SJSA1 (cell line): ENCODE measurements at places on chromosomes 1 and 21. TPM values are rescaled to one million over a fixed set of nuclear protein-coding genes. Genes with fewer than 3 reads are reported as not detected.

Gene RCSD1
- 1.3 and 2.3 TPM in 2 replicates for total RNA-seq

Gene PKP1
- total RNA-seq: not detected in 2 replicates

Gene WNT3A
- total RNA-seq: not detected in 2 replicates

Gene MRPL24
- total RNA-seq: 70.0 and 126 TPM in 2 replicates

Gene PPIAL4G
- total RNA-seq: not detected in 2 replicates

Gene ACTN2
- not detected in 2 replicates for total RNA-seq

Gene DMRTA2
- 15.0 and 16.3 TPM in 2 replicates for total RNA-seq

Gene LCA5L
- 1.0 TPM in 1 of 2 replicates, not detected in the other for total RNA-seq

Gene NSL1
- 47.9 and 83.3 TPM in 2 replicates for total RNA-seq

Gene GNG4
- total RNA-seq: 2.3 and 4.2 TPM in 2 replicates

Gene SETDB1
- 21.0 and 30.6 TPM in 2 replicates for total RNA-seq

Gene TRAF3IP3
- not detected in 2 replicates for total RNA-seq

Gene MROH9
- not detected in 2 replicates for total RNA-seq

GRCh38 chr21:39863111-39863510 lies 4.1 kb upstream of the PCP4 start:
- H3K4me1 ChIP-seq: no peaks in the 10 kb centered on the region
- no peaks in the 10 kb centered on the region for H3K36me3 ChIP-seq
- no peak overlapping the region for H3K27ac ChIP-seq
- H3K27me3 ChIP-seq: no peaks in the 10 kb centered on the region
- DNase-seq: no peak

DNA sequence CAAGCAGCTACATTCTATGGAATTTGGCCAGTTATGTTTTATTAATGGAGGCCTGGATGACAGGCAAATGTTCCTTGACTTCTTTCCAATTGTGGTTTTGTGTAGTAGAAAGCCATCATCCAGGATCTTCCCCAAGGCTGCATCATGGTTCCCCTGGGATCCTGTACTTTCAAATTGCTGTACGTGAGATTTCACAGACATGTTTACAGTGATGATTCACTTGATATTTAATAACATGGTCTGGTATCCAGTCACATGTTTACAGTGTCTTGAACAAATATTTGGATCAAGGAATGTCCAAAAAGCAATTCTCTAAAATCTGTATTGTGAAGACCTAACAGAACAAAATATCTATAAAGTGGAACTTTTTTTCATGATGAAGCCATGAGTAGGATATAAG lies 68.3 kb upstream of the ST6GALNAC3 start:
- no peaks in the 10 kb centered on the region for H3K27me3 ChIP-seq
- no peaks in the 10 kb centered on the region for H3K36me3 ChIP-seq
- H3K4me3 ChIP-seq: no peak overlapping the region
- DNase-seq: no peak

GRCh38 chr21:15171546-15171945 lies 106.7 kb upstream of the NRIP1 start:
- DNase-seq: no peak
- no peaks in the 10 kb centered on the region for H3K36me3 ChIP-seq
- no peak overlapping the region for H3K4me3 ChIP-seq
- no peaks in the 10 kb centered on the region for H3K4me1 ChIP-seq
- no peaks in the 10 kb centered on the region for H3K27me3 ChIP-seq

- DNase-seq: no peak
- H3K27me3 ChIP-seq: no peaks in the 10 kb centered on the region
- H3K4me3 ChIP-seq: no peak overlapping the region
- peaks cover 19% of the 10 kb centered on the region for H3K36me3 ChIP-seq
- peaks cover 62% of the 10 kb centered on the region for H3K4me1 ChIP-seq
- H3K27ac ChIP-seq: peak overlapping the region; percentile 83
Observed at GRCh38 chr1:37472281-37472680, 2.1 kb upstream of the ZC3H12A start.

GRCh38 chr1:101026430-101026788 lies 825 bp upstream of the DPH5 start:
- H3K27ac ChIP-seq: peak overlapping the region; percentile 40
- H3K4me1 ChIP-seq: peaks cover 9% of the 10 kb centered on the region
- no peak for DNase-seq
- H3K4me3 ChIP-seq: peak overlapping the region; percentile 57
- 0 out of 2 replicates have a peak, but pooled peaks cover 7% of the 10 kb centered on the region for H3K36me3 ChIP-seq

- no peaks in the 10 kb centered on the region for H3K36me3 ChIP-seq
- no peaks in the 10 kb centered on the region for H3K27me3 ChIP-seq
- no peak for DNase-seq
- peaks cover 17% of the 10 kb centered on the region for H3K4me1 ChIP-seq
- peak overlapping the region; percentile 67 for H3K27ac ChIP-seq
Observed at GRCh38 chr1:198444792-198445191, 95.7 kb downstream of the ATP6V1G3 start.

- peak overlapping the region; percentile 71 for H3K27ac ChIP-seq
- peak overlapping the region; percentile 73 for H3K4me3 ChIP-seq
- peaks cover 32% of the 10 kb centered on the region for H3K36me3 ChIP-seq
- H3K27me3 ChIP-seq: no peaks in the 10 kb centered on the region
- DNase-seq: no peak
Observed at GRCh38 chr21:29072873-29073221, 601 bp downstream of the CCT8 start.

- H3K36me3 ChIP-seq: no peaks in the 10 kb centered on the region
- H3K4me3 ChIP-seq: no peak overlapping the region
- DNase-seq: peak; percentile 15
- 0 out of 2 replicates have a peak overlapping the region, but pooled peaks have one; percentile 6 for H3K27ac ChIP-seq
- H3K27me3 ChIP-seq: no peaks in the 10 kb centered on the region
- H3K4me1 ChIP-seq: peaks cover 9% of the 10 kb centered on the region
Observed at GRCh38 chr1:162956922-162957321, 95.9 kb upstream of the CCDC190 start.

GRCh38 chr1:225838793-225839192 lies 28.9 kb downstream of the EPHX1 start:
- H3K27ac ChIP-seq: no peak overlapping the region
- peaks cover 44% of the 10 kb centered on the region for H3K36me3 ChIP-seq
- no peak for DNase-seq
- no peak overlapping the region for H3K4me3 ChIP-seq

GRCh38 chr1:214154596-214155292 lies 126.2 kb upstream of the SMYD2 start:
- no peak for DNase-seq
- peaks cover 11% of the 10 kb centered on the region; the same call in 1 of the 2 replicates for H3K27me3 ChIP-seq
- no peaks in the 10 kb centered on the region for H3K36me3 ChIP-seq
- no peak overlapping the region for H3K27ac ChIP-seq

GRCh38 chr1:94843430-94843829 lies 23.3 kb downstream of the SLC44A3 start:
- no peaks in the 10 kb centered on the region for H3K36me3 ChIP-seq
- DNase-seq: no peak
- H3K27me3 ChIP-seq: no peaks in the 10 kb centered on the region
- no peak overlapping the region for H3K4me3 ChIP-seq

DNA sequence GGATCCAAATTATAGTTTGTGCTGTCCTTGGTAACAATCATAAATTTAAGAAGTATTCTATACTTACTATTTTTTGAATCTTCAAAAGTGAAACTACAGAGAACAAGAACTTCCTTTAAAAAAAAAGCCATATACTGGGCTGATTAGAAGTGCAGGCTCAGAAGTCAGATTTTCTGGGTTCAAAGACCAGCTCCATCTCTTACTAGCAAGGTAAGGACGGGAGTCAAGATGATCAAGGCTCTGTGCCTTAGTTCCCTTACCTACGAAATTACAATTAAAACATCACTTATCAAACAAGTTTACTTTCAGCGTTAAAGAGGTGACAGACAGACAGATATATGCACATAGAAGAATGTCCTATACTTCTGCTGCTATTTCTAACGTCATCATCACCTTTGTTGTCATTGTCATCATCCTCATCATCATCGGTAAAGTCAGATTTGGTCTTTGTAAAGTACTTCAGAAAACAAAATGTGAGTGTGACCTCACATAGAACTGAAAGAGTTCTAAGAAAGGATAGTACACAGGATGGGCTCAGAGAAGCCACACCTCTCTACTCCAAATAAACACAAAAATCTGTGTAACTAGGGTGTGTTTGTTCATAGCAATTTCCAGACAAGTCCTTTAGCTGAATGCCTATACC lies 178.7 kb downstream of the VAV3 start:
- no peak overlapping the region for H3K4me3 ChIP-seq
- no peaks in the 10 kb centered on the region for H3K27me3 ChIP-seq
- no peak overlapping the region for H3K27ac ChIP-seq

DNA sequence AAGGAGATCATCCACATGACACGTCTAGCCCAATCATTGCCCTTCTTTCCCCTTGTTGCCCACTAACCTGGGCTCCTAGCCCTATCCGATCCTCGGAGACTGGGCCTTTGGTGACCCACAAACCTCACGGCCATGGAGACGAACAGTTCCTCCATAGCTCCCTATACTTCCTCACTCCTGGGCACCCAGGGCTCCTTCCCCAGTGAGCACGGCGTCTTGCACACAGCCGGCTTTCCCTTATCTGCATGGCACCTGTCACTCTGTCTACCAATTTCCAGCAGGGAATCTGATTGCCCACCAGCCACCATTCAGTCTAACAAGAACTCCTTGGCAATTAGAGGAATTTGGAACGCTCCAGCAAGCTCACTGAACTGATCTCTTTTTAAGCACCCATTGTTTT lies 3.1 kb downstream of the GNG4 start:
- no peaks in the 10 kb centered on the region for H3K36me3 ChIP-seq
- no peak for DNase-seq
- H3K4me1 ChIP-seq: peaks cover 33% of the 10 kb centered on the region
- peaks cover 5% of the 10 kb centered on the region; the same call in 1 of the 2 replicates for H3K27me3 ChIP-seq
- no peak overlapping the region for H3K4me3 ChIP-seq

DNA sequence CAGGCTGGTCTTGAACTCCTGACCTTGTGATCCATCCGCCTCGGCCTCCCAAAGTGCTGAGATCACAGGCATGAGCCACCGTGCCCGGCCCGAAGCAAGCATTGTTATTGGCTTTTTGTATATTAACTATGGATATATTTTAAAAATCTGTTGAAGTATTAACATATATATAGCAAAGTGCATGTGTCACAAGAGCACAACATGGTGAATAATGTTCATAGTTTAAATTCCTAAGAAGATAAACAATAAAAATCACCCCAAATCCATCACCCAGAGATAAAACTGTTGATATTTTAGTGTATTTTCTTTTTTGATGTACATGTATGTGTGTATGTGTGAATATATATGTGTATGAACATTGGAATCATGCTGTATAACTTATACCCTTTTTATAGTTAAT lies 9.1 kb upstream of the FOXE3 start:
- no peaks in the 10 kb centered on the region for H3K27me3 ChIP-seq
- H3K4me3 ChIP-seq: no peak overlapping the region
- H3K27ac ChIP-seq: peak overlapping the region; percentile 59; the same call in 1 of the 2 replicates
- H3K36me3 ChIP-seq: peaks cover 55% of the 10 kb centered on the region

- peaks cover 10% of the 10 kb centered on the region for H3K4me1 ChIP-seq
- no peaks in the 10 kb centered on the region for H3K27me3 ChIP-seq
- H3K27ac ChIP-seq: no peak overlapping the region
- no peak overlapping the region for H3K4me3 ChIP-seq
- DNase-seq: no peak
- no peaks in the 10 kb centered on the region for H3K36me3 ChIP-seq
Observed at GRCh38 chr21:37040212-37040611, 32.7 kb downstream of the PIGP start.

- H3K4me3 ChIP-seq: no peak overlapping the region
- peaks cover 72% of the 10 kb centered on the region for H3K4me1 ChIP-seq
- no peaks in the 10 kb centered on the region for H3K36me3 ChIP-seq
- H3K27me3 ChIP-seq: no peaks in the 10 kb centered on the region
- H3K27ac ChIP-seq: 0 out of 2 replicates have a peak overlapping the region, but pooled peaks have one; percentile 28
Observed at GRCh38 chr21:38989745-38990423, 184.2 kb downstream of the ETS2 start.

DNA sequence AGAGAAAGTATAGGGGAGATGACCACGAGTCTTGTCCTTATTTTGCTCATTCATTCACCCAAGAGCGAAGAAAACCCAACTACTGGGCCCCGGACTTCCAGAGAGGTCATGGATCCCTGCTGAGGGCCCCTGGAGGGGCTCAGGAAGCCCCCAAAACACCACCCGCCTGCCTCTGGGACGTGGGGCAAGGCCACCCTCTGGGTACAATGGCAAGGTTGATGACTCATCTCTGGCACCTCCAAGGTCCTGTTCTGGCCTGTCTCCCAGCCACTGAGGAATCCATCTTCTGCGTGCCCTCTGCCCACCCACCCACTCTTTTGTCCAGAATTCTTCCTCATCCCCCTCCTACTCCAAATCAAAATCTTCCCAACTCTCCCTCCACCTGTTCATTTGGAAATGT lies 21.3 kb upstream of the PRDM15 start:
- H3K36me3 ChIP-seq: peaks cover 21% of the 10 kb centered on the region
- no peak for DNase-seq
- H3K27ac ChIP-seq: no peak overlapping the region
- H3K27me3 ChIP-seq: no peaks in the 10 kb centered on the region
- H3K4me3 ChIP-seq: no peak overlapping the region

DNA sequence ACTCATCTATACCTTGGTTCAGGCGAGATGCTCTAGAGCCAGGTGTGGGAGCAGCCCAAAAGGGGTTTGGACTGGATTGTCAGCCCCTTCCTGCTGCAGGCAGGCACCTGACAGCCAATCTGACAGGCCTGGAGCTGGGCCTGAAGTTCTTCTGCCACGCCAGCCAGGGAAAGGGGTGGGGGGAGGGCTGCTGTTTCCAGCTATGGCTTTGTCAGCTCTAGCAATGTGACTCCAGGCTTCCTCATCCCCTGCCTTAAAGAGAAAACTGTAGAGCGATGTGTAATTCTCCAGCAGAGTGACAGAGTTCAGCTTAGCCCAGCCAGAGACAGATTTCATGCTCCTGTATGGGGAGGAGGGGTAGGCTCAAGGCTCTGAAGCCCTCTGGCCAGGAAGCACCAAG lies 30.3 kb downstream of the WNT4 start:
- no peaks in the 10 kb centered on the region for H3K27me3 ChIP-seq
- H3K4me1 ChIP-seq: no peaks in the 10 kb centered on the region
- no peak overlapping the region for H3K4me3 ChIP-seq
- H3K27ac ChIP-seq: no peak overlapping the region

DNA sequence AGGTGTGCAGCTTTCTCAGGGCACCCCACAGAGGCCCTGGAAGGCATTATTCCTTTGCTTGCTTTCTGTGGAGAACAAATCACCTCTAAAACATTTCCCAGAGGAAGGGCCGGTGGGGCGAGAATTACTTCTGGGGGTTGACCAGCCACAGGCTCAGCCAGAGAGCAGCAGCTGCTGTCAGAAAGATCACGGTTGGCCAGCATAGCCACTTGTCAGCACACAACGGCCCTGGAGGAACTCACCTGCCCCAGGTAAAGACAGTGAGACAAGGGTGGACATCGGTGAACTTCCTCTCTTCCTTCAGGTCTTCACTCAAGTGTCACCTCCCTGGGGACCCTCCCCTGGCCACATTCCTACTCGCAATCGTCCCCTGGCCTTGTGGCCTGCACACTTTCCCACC lies 69.5 kb upstream of the CLDN14 start:
- H3K4me3 ChIP-seq: no peak overlapping the region
- no peak for DNase-seq
- peaks cover 11% of the 10 kb centered on the region for H3K27me3 ChIP-seq
- no peak overlapping the region for H3K27ac ChIP-seq
- peaks cover 10% of the 10 kb centered on the region; the same call in 1 of the 2 replicates for H3K4me1 ChIP-seq
- no peaks in the 10 kb centered on the region for H3K36me3 ChIP-seq

DNA sequence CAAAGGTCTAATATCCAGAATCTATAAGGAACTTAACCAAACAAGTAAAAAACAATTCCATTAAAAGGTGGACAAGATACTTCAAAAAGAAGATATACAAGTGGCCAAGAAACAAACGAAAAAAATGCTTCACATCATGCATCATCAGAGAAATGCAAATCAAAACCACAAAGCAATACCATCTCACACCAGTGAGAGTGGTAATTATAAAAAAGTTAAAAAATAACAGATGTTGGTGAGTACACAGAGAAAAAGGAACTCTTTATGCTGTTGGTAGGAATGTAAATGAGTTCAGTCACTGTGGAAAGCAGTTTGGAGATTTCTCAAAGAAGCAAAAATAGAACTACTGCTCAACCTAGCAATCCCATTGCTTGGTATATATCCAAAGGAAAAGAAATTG lies 218.6 kb downstream of the SLC44A5 start:
- no peak for DNase-seq
- H3K27ac ChIP-seq: no peak overlapping the region
- no peak overlapping the region for H3K4me3 ChIP-seq
- no peaks in the 10 kb centered on the region for H3K36me3 ChIP-seq
- no peaks in the 10 kb centered on the region for H3K4me1 ChIP-seq
- no peaks in the 10 kb centered on the region for H3K27me3 ChIP-seq
